Cardiac ventricle fibroblast (primary cell): ENCODE measurements at places on chromosomes 16 and 17. TPM values are rescaled to one million over a fixed set of nuclear protein-coding genes. Genes with fewer than 3 reads are reported as not detected.

The PABPN1L gene
- total RNA-seq = not detected in 2 replicates

The ITGAD gene
- not detected in 2 replicates for total RNA-seq

The TMEM92 gene
- total RNA-seq = not detected in 2 replicates

The SYT17 gene
- 0.12 and 0.59 TPM in 2 replicates for total RNA-seq

The TMC7 gene
- total RNA-seq = 0.06 TPM in 1 of 2 replicates, not detected in the other

The ZNF771 gene
- total RNA-seq = 28.0 and 32.5 TPM in 2 replicates

The KRT16 gene
- not detected in 2 replicates for total RNA-seq

The MSL1 gene
- 42.4 and 49.2 TPM in 2 replicates for total RNA-seq

The MYOCD gene
- total RNA-seq = not detected in 2 replicates

The PRSS22 gene
- total RNA-seq = not detected in 2 replicates

The TSPOAP1 gene
- 0.05 and 0.12 TPM in 2 replicates for total RNA-seq

The IFI35 gene
- total RNA-seq = 33.2 and 40.8 TPM in 2 replicates

The CES4A gene
- 2.2 and 4.4 TPM in 2 replicates for total RNA-seq

The MYL11 gene
- total RNA-seq = not detected in 2 replicates

The SLC12A3 gene
- not detected in 2 replicates for total RNA-seq

The SPNS2 gene
- total RNA-seq = 0.24 TPM in 1 of 2 replicates, not detected in the other

The RPTOR gene
- total RNA-seq = 16.9 and 18.0 TPM in 2 replicates

The TAT gene
- not detected in 2 replicates for total RNA-seq

The MMP15 gene
- 3.5 and 4.0 TPM in 2 replicates for total RNA-seq

The CTRB2 gene
- not detected in 2 replicates for total RNA-seq

The TLE7 gene
- total RNA-seq = not detected in 2 replicates

The KCNH6 gene
- total RNA-seq = not detected in 2 replicates

The CTRB1 gene
- not detected in 2 replicates for total RNA-seq

The ARL4D gene
- total RNA-seq = 13.9 and 15.4 TPM in 2 replicates

The GPRC5B gene
- 6.6 TPM in 2 replicates for total RNA-seq

The KRT32 gene
- total RNA-seq = not detected in 2 replicates

The MT1M gene
- 0.24 TPM in 1 of 2 replicates, not detected in the other for total RNA-seq

The ELAC2 gene
- total RNA-seq = 30.6 and 60.8 TPM in 2 replicates

The NME3 gene
- total RNA-seq = 61.7 and 65.7 TPM in 2 replicates

The SDR42E1 gene
- not detected in 2 replicates for total RNA-seq

The DVL2 gene
- 31.5 and 44.1 TPM in 2 replicates for total RNA-seq

The PRSS33 gene
- not detected in 2 replicates for total RNA-seq

The PLA2G10 gene
- not detected in 2 replicates for total RNA-seq
